Esophagus muscularis mucosa (tissue), 4 donors: ENCODE measurements at places on chromosomes 1 and 21. TPM values are rescaled to one million over a fixed set of nuclear protein-coding genes. Genes with fewer than 3 reads are reported as not detected.
A peak's percentile ranks its signal among the peaks of the same experiment; 100 is the strongest.

INKA2 gene
- total RNA-seq: 4.0 TPM

OR2L5 gene
- not detected for total RNA-seq

- H3K4me1 ChIP-seq: no peaks in the 10 kb centered on the region
- H3K27ac ChIP-seq: no peak overlapping the region
- no peak overlapping the region for H3K4me3 ChIP-seq
Measured at GRCh38 chr1:35164893-35165292, 28.1 kb downstream of the SFPQ start.

- H3K4me1 ChIP-seq: no peaks in the 10 kb centered on the region
- no peak overlapping the region for H3K4me3 ChIP-seq
- H3K27me3 ChIP-seq: no peaks in the 10 kb centered on the region
- DNase-seq: no peak
- no peak overlapping the region for H3K27ac ChIP-seq
- no peaks in the 10 kb centered on the region for H3K36me3 ChIP-seq
Measured at GRCh38 chr1:187509091-187509490, 680.3 kb downstream of the PLA2G4A start.

DNA sequence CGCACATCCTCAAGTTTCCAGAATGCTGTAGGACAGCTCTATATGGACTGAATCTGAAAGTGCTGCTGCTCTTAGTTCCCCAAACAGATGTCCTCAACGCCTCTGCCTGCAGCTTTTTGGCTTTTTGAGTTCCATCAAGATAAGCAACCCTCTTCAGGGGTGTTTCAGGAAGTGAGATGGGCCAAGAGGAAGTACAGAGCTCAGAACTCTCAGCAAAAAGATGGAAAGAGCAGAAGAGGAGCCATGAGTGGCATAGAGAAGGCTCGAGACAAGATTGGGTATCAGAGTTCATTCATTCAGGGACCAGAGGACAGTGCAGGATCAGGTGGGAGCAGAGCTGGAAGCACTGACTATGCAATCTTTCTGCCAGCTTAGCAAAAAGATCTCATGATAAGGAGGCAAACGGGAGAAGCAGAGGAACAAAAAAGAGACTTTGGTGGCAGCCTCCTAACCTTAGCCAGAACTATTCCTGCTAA, at the start of the genes ADORA3 and TMIGD3:
TSS of gene ADORA3 (minus strand) at position 49 of the 476 bp plus-strand sequence. CDS start 279 bp downstream, outside the sequence.
TSS of gene TMIGD3 (minus strand) at position 49 of the 476 bp plus-strand sequence. CDS start 279 bp downstream, outside the sequence.
- peak within 1 kb of the TSS; percentile 13 for H3K27ac ChIP-seq
- H3K36me3 ChIP-seq: no peaks in the 10 kb centered on the region
- no peak within 1 kb of the TSS for H3K4me3 ChIP-seq

GRCh38 chr1:72060466-72061245, 221.7 kb downstream of the NEGR1 start:
- H3K36me3 ChIP-seq: no peaks in the 10 kb centered on the region
- DNase-seq: no peak
- H3K4me3 ChIP-seq: no peak overlapping the region
- no peak overlapping the region for H3K27ac ChIP-seq

DNA sequence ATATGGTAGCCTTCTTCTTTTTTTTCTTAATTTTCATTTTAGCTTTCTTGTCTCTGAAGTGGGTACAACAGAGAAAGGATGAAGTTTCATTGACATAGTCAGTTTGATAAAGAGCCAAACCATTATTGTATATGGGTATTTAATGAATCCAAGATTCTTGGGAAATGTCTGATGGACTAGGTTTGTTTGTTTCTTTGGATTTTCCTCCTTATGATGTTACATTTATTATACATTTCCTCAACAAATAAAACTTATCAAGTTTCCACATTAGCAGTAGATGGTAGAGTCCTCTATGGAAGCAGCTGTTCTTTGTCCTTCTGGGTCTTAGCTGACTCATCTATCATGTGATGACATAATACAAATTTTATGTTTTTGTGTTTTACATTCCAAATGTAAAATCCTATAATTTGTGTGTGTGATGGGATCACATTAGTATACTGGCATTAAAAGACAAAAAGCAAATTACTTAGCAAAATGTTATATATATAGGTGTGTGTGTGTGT, 6.0 kb downstream of the COL24A1 start:
- no peak overlapping the region for H3K27ac ChIP-seq
- H3K36me3 ChIP-seq: no peaks in the 10 kb centered on the region
- H3K4me3 ChIP-seq: no peak overlapping the region
- no peak for DNase-seq
- H3K27me3 ChIP-seq: peaks cover 8% of the 10 kb centered on the region
